ENCODE measurements at places on chromosomes 2 and 18.

DNA sequence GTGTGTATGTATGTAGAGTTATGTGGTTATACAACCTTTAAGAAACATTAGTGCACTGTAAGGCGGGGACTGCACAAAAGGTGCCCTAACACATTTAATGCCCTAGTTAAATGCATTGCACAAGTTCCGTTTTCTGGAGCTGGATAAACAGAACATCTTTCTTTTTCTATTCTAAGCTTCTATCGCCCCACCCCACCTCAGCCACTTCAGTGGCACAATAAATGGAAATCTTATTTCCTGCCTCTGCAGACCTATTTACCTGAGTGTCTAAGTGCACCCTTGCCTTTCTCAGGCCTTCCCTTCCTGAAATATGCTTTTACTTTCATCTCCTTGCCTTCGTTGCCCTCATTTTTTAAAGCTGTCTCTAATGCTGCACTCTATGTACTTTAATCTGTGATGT is 123.5 kb downstream of the TANC1 start:
- no peak for DNase-seq

- no peak for DNase-seq
Observed at GRCh38 chr2:114061566-114062098, 171.7 kb downstream of the ACTR3 start.

DNA sequence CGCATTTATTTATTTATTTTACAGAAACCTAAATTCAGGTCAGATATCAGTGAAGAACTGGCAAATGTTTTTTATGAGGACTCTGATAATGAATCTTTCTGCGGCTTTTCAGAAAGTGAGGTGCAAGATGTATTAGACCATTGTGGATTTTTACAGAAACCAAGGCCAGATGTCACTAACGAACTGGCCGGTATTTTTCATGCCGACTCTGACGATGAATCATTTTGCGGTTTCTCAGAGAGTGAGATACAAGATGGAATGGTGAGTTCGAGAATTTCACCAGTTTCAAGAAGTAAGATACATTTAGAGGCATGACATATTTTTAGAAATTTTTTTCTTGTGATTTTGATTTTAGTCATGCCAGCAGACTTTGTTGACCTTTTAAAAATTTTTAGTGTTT is 4.6 kb downstream of the CDCA7 start:
- no peak for DNase-seq

DNA sequence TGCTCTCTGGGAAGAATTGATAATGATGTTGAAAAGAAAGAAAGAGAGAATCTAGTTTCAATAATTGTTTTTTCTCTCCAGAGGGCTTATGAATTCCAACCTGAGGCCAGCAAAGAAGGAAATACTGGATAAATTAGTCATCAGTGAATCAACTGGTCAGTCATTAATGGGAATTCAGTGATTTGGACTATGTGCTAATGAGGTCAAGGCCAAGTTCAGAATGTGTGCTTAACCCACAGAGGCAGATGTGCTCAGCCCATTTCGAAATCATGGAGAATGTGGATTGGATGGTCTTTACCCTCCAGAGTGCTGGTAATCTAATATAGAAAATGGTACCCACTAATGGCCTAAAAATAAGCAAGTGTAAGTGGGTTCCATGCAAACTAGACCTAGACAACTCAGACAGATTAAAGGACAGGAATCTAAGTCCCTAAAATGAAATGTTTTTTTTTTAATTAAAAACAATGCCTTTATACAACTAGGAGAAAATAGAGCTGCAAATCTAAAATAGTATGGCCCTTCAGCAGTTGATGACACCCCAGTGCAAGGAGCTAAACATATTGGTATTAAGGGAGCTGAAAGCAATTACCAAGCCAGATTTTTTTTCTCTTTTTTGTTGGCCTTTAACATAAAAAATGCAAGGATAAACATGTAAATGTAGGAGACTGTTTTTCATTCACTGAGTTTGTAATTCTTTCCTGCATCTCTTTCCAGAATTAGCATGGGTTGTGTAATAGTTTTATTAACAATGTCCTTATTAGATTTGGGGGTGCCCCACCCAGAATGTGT is 296.9 kb downstream of the SATB2 start:
- DNase-seq, result no peak

GRCh38 chr2:223101340-223102039 is 49.5 kb downstream of the KCNE4 start:
- no peak for DNase-seq

GRCh38 chr18:63882333-63883141 is 5.0 kb upstream of the SERPINB2 start:
- no peak for DNase-seq

DNA sequence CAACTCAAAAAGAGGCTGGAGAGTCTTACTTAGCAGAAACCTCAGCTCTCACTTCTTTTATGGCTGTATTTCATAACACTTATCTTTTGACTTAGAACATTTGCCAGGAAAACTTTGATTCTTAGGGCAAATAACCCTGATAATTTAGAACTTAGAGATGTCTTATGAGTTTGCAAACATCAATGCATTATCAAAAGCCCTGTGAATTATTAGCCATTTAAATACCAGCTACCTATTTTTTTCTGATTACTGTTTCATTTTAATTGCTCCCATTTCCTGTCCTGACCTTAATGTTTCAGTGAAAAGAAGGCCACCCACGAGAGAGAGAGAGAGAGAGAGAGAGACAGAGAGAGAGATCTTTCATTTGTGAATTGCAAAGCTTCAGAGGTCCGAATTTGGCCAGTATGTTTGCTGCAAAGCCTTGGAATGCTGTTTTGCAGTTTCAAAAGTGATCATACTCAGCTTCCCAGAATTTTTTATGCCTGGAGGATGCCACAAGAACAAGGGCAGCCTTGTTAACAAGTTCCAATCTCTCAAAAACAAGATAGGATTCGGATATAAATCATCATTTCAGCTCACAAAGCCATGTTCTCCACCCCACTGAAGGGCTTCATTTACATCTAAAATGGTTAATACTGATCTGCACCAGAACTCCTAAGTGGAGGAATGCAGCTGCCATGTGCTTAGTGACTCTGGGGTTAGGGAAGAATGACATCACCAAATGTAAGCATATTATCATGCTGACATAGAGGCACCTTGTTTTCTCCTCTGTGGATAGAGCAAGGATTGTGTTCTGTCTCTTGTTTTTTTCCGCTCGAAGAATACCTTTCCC is 478.2 kb downstream of the ARHGAP15 start:
- DNase-seq, result no peak

Measured in ureter (tissue), 1 donor.